ENCODE measurements at places on chromosomes 7 and 10.

GRCh38 chr7:2017914-2018568 is 214.7 kb downstream of the MAD1L1 start:
- H3K36me3 ChIP-seq: no peaks in the 10 kb centered on the region
- no peaks in the 10 kb centered on the region for H3K4me1 ChIP-seq
- no peak for DNase-seq
- no peak overlapping the region for H3K27ac ChIP-seq

DNA sequence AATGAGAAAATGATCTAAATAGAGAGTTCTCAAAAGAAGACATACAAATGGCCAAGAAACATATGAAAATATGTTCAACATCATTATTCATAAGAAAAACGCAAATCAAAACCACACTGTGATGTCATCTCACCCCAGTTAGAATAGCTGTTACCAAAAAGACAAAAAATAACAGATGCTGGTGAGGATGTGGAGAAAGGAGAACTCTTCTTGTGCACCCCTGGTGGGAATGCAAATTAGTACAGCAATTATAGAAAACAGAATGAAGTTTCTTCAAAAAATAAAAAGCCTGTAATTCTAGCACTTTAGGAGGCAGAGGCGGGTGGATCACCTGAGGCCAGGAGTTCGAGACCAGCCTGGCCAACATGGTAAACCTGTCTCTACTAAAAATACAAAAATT is 199.3 kb downstream of the PARD3 start:
- no peaks in the 10 kb centered on the region for H3K36me3 ChIP-seq
- peaks cover 9% of the 10 kb centered on the region for H3K4me1 ChIP-seq

DNA sequence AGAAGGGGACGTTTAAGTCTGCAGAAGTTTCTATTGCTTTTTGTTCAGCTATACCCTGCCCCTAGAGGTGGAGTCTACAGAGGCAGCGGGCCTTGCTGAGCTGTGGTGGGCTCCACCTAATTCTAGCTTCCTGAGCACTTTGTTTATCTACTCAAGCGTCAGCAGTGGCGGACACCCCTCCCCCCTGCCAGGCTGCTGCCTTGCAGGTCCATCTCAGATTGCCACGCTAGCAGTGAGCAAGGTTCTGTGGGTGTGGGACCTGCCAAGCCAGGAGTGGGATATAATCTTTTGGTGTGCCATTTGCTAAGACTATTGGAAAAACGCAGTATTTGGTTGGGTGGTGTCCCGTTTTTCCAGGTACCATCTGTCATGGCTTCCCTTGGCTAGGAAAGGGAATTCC is 147.3 kb upstream of the PRPS1L1 start:
- no peaks in the 10 kb centered on the region for H3K4me1 ChIP-seq
- H3K27ac ChIP-seq: no peak overlapping the region

DNA sequence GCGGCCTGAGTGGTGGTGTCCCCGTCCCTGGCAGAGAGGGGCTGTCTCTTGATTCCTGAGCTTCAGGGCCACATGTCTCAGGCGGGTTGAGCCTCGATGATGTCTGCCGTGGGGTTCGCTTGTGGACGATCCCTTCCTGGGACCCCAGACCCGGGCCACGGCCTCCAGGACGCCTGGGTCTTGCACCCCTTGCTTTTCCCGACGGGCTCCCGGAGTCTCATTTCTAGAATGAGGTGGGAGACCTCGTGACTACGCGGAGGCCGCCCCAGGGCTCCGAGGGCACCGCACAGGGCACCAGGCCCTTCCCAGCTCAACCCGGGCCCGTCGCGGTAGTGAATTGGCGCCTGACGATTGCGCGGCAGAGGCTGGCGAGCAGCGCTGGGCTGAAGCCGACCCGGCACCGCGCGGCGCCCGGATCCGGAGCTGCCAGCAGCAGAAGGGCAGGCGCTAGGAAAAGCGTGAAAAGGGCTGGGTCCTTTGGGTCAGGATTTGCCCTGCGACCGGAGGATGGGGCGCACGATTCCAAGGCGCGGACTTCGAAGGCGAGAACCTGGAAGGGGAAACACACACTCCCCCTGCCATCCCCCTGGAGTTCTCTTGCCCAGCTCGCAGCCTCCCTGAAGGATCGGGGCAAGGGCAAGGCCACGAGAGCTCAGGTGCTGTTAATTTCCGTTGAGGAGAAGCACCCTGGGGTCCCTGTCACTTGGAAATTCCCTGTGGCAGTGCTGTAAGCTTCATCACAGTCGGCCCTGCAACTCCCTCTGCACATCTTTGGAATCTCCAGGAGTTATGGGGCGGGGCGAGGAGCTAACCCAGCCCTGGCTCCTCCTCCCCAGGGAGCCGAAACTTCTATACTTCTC is 15.5 kb downstream of the TLX1 start:
- no peak for DNase-seq
- H3K4me1 ChIP-seq: no peaks in the 10 kb centered on the region
- H3K4me3 ChIP-seq: no peak overlapping the region
- peaks cover 93% of the 10 kb centered on the region for H3K27me3 ChIP-seq
- H3K27ac ChIP-seq: no peak overlapping the region
- no peaks in the 10 kb centered on the region for H3K36me3 ChIP-seq

DNA sequence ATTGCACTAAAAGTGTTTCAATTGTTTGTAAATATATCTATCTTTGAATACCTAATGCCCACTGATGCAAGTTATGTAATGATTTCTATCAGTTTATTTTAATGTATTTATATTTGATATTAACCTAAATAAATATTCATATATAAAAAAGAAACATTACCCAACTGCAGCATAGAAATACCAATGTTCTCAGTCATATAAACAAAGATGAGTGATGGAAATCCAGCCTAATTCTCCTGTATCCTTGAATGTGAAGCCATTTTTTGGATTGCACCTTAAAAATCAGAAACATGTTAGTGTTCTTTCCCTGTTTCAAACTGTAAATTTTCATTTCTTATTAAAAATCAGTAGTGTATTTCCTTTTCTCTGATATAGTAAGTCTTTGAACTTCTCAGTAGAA is 305.8 kb upstream of the GNAI1 start:
- H3K27ac ChIP-seq: no peak overlapping the region
- DNase-seq: no peak
- no peaks in the 10 kb centered on the region for H3K27me3 ChIP-seq
- H3K4me3 ChIP-seq: no peak overlapping the region
- H3K4me1 ChIP-seq: no peaks in the 10 kb centered on the region
- no peaks in the 10 kb centered on the region for H3K36me3 ChIP-seq

- no peak overlapping the region for H3K27ac ChIP-seq
- H3K4me3 ChIP-seq: no peak overlapping the region
- no peak for DNase-seq
- H3K36me3 ChIP-seq: no peaks in the 10 kb centered on the region
These were observed 7.7 kb downstream of the SLC37A3 start for GRCh38 chr7:140390466-140391190.

- no peak overlapping the region for H3K27ac ChIP-seq
- no peaks in the 10 kb centered on the region for H3K36me3 ChIP-seq
- no peaks in the 10 kb centered on the region for H3K4me1 ChIP-seq
- H3K27me3 ChIP-seq: no peaks in the 10 kb centered on the region
- DNase-seq: no peak
These were observed 533.4 kb upstream of the SEMA3D start for GRCh38 chr7:85719981-85720953.

- no peak for DNase-seq
- no peak overlapping the region for H3K4me3 ChIP-seq
- peaks cover 8% of the 10 kb centered on the region for H3K4me1 ChIP-seq
- peaks cover 16% of the 10 kb centered on the region for H3K36me3 ChIP-seq
- H3K27me3 ChIP-seq: no peaks in the 10 kb centered on the region
These were observed 6.5 kb downstream of the AKR1B1 start for GRCh38 chr7:134452419-134452838.

- DNase-seq: no peak
- H3K4me3 ChIP-seq: no peak overlapping the region
- no peaks in the 10 kb centered on the region for H3K36me3 ChIP-seq
These were observed 204.4 kb downstream of the DIP2C start for GRCh38 chr10:484925-485661.

DNA sequence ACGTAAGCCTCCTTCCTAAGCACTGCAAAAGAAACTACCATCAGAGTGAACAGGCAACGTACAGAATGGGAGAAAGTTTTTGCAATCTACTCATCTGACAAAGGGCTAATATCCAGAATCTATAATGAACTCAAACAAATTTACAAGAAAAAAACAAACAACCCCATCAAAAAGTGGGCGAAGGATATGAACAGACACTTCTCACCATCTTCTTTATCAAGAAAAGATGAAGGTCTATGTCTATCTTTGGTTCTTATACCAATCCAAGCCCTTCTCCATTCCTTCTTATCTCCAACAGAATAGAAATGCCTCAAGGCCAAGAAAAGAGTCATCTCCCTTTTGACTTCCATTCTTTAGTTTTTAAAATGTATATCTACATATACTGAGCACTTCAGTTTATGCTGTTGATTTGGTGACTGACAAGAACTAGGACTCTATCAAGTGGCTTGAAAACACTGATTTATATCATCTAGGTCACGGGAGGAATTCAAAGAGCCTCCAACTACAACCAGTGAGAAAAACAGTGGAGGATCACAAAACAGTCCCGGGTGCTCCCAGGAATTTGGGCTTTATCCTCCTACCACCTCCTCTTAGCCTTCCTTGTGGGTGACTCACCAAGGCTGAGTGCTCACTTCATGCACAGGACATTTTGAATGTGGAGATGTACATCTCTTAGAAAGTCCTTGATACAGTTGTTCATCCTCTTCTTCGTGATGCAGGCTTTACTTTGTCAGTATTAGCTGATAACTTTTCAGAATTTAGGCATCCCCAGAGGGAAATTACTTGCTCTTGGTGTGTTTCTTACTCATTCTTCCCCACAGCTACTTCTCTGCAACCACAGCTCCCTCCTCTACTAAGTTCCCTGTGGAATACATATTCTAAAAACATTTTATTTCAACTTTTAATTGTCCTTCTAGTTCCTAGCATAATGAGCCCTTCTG is 15.4 kb downstream of the TAS2R41 start:
- H3K4me3 ChIP-seq: no peak overlapping the region
- H3K27me3 ChIP-seq: no peaks in the 10 kb centered on the region
- H3K36me3 ChIP-seq: no peaks in the 10 kb centered on the region
- no peak for DNase-seq
- H3K27ac ChIP-seq: peak overlapping the region; percentile 27

GRCh38 chr10:68561865-68562649 is 1.9 kb downstream of the TET1 start:
- H3K27ac ChIP-seq: no peak overlapping the region
- no peaks in the 10 kb centered on the region for H3K27me3 ChIP-seq
- peak; percentile 68 for DNase-seq
- no peaks in the 10 kb centered on the region for H3K4me1 ChIP-seq

DNA sequence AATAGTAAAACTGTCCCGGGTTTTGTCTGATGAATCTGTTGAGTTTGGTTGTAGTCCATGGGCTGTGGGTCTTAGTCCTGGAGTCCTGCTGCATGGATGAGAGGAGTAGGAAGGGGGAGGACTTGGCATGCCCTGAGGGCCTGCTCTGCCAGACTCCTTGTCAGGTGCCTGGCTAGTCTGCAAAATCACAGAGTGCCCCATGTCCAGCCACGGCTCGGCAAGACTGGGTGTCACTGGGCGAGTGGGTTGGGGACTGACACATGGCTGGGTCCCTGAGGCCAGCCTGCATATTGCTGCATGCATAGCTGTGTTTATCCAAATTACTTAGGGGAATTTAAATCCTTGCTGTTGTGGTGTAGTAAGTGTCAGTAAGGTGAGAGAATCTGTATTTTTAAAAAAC is 9.7 kb downstream of the MINDY4 start:
- H3K36me3 ChIP-seq: peaks cover 27% of the 10 kb centered on the region
- H3K27ac ChIP-seq: no peak overlapping the region
- no peaks in the 10 kb centered on the region for H3K27me3 ChIP-seq
- no peak for DNase-seq
- no peaks in the 10 kb centered on the region for H3K4me1 ChIP-seq

DNA sequence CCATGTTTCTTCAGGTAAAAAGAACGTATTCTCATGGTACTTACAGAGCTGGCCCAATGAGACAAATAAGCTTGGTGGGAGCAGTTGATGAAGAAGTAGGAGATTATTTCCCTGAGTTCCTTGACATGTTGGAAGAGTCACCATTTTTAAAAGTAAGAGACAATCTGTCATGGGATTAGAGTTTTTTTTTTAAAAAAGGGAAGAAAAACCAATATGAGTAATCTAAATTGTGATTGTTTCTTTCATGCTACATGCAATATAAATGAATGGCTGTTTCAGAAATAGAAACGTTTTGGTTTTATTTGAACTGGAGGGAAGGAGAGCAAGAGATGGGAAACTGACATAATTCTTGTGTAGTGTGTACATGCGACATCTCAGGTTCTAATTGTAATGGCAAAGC is 32.8 kb downstream of the TMEM60 start:
- H3K4me3 ChIP-seq: no peak overlapping the region
- H3K4me1 ChIP-seq: no peaks in the 10 kb centered on the region
- H3K27me3 ChIP-seq: no peaks in the 10 kb centered on the region
- H3K27ac ChIP-seq: no peak overlapping the region
- DNase-seq: no peak

- no peaks in the 10 kb centered on the region for H3K27me3 ChIP-seq
- no peaks in the 10 kb centered on the region for H3K4me1 ChIP-seq
- DNase-seq: no peak
These were observed 16.5 kb downstream of the RGR start for GRCh38 chr10:84261236-84261915.

GRCh38 chr10:75208181-75208580 is 2.4 kb upstream of the VDAC2 start:
- peak; percentile 20 for DNase-seq
- no peak overlapping the region for H3K4me3 ChIP-seq
- peaks cover 9% of the 10 kb centered on the region for H3K4me1 ChIP-seq
- no peaks in the 10 kb centered on the region for H3K27me3 ChIP-seq
- peaks cover 16% of the 10 kb centered on the region for H3K36me3 ChIP-seq
- H3K27ac ChIP-seq: no peak overlapping the region

DNA sequence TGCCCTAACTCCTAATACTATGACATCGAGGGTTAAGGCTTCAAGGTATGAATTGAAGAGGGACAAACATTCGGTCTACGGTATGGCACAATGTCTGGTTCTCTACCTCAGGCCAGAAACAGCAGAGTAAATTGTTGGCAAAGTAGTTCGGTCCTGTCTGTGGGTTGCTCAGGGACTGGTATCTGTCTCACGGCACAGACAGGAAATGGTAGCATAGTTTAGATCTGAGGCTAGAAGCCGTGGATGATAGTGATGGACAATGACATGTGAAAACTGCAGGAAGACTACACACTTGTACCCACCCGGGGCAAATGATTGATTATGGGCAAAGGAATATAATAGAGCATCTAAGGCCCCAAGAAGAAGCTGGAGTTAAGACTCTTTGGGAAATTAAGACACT is 106.2 kb downstream of the TWIST1 start:
- no peaks in the 10 kb centered on the region for H3K4me1 ChIP-seq
- no peaks in the 10 kb centered on the region for H3K27me3 ChIP-seq
- H3K4me3 ChIP-seq: no peak overlapping the region
- H3K27ac ChIP-seq: no peak overlapping the region

- H3K27ac ChIP-seq: peak overlapping the region; percentile 95
- no peaks in the 10 kb centered on the region for H3K36me3 ChIP-seq
- peak overlapping the region; percentile 8 for H3K4me3 ChIP-seq
- no peaks in the 10 kb centered on the region for H3K27me3 ChIP-seq
- peaks cover 12% of the 10 kb centered on the region for H3K4me1 ChIP-seq
These were observed 1.6 kb downstream of the MSRB2 start for GRCh38 chr10:23096802-23097549.

- H3K36me3 ChIP-seq: peaks cover 33% of the 10 kb centered on the region
- DNase-seq: peak; percentile 65
- no peaks in the 10 kb centered on the region for H3K27me3 ChIP-seq
- H3K4me3 ChIP-seq: no peak overlapping the region
- peaks cover 8% of the 10 kb centered on the region for H3K4me1 ChIP-seq
These were observed 21.6 kb upstream of the AP5Z1 start for GRCh38 chr7:4753598-4754432.

- DNase-seq: no peak
- no peak overlapping the region for H3K27ac ChIP-seq
- H3K4me3 ChIP-seq: no peak overlapping the region
- no peaks in the 10 kb centered on the region for H3K36me3 ChIP-seq
- no peaks in the 10 kb centered on the region for H3K4me1 ChIP-seq
These were observed 110.9 kb upstream of the BMPER start for GRCh38 chr7:33794419-33794818.
